ENCODE measurements at places on chromosomes 16 and 17.

- DNase-seq = peak; percentile 79
Observed at GRCh38 chr17:42578282-42578869, 847 bp upstream of the PSMC3IP start.

- peak; percentile 83 for DNase-seq
Observed at GRCh38 chr17:49968405-49969133, 421 bp upstream of the DLX4 start.

DNA sequence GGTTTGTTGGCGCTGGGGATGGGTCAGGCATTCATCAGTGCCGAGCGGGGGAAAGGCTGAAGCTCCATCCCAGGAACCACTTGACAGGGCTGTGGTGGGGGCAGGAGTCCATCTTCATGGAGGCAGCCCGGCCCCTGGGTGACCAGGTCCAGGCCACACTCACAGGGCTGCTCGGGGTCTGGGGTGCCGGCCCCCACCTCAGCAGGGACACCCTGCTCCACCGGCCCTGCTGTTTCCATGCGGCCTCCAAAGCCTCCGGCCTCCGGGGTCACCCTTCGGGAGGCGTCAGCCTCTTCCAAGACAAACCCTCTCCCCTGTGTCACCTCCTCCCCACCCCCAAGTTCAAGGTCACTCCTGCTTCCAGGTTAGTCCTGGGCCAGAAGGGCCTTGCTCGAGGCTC is 22.1 kb downstream of the GALNS start:
- no peak for DNase-seq

DNA sequence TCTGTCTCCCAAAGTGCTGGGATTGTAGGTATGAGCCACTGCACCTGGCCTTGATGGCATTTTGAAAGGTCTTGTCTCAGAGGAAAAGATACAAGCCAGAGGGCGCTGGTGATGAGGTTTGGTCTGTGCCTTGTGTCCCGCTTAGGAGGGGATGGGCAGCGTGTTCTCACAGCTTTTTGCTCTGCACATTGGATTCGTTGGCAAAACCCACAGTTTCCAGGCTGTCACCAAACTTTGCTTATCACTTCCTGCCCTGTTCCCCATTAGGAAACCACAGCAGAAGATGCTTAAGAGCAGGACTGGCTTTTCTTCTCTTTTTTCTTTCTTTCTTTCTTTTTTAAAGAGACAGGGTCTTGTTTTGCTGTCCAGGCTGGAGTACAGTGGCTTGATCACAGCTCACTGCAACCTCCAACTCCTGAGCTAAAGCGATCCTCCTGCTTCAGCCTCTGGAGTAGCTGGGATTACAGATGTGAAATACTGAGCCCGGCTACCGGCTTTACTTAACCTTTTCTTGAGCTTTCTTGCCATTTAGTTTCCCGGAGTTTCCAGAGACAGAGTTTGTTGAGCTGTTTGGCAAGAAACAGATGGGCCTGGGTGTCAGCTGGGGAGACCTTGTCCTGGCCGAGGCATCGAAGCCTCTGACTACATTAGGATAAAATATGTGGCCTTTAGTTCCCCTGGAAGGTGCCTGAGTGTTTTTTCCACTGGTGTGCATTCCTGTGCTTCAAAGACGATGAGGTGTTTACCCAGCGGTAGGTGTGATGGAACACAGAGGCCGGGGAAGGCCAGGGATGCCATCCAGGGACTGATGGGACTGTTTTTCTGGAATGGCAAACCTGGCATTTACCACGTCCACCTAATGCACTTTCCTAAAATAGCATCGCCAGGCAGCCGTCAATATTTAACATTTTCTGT is 112.9 kb downstream of the ABCC1 start:
- no peak for DNase-seq

- peak; percentile 71 for DNase-seq
Observed at GRCh38 chr17:41835800-41836549, at the start of gene NT5C3B. Gene NT5C3B (minus strand): TSS chr17:41836232. CDS start chr17:41836193, 39 bp downstream.

GRCh38 chr17:58728798-58729197 is 26.9 kb upstream of the PPM1E start:
- DNase-seq = no peak

- DNase-seq = no peak
Observed at GRCh38 chr17:68819465-68819864, 135.7 kb downstream of the ABCA8 start.

- no peak for DNase-seq
Observed at GRCh38 chr16:75361936-75362335, 71.4 kb downstream of the CFDP1 start.

GRCh38 chr17:71632328-71632727 is 488.5 kb upstream of the SOX9 start:
- peak; percentile 72 for DNase-seq

GRCh38 chr17:34437188-34437587 is 74.2 kb upstream of the CCL1 start:
- DNase-seq = no peak

- no peak for DNase-seq
Observed at GRCh38 chr17:42754782-42755181, 6.2 kb upstream of the RAMP2 start.

GRCh38 chr16:69381231-69381630 is 4.6 kb downstream of the TERF2 start:
- no peak for DNase-seq

DNA sequence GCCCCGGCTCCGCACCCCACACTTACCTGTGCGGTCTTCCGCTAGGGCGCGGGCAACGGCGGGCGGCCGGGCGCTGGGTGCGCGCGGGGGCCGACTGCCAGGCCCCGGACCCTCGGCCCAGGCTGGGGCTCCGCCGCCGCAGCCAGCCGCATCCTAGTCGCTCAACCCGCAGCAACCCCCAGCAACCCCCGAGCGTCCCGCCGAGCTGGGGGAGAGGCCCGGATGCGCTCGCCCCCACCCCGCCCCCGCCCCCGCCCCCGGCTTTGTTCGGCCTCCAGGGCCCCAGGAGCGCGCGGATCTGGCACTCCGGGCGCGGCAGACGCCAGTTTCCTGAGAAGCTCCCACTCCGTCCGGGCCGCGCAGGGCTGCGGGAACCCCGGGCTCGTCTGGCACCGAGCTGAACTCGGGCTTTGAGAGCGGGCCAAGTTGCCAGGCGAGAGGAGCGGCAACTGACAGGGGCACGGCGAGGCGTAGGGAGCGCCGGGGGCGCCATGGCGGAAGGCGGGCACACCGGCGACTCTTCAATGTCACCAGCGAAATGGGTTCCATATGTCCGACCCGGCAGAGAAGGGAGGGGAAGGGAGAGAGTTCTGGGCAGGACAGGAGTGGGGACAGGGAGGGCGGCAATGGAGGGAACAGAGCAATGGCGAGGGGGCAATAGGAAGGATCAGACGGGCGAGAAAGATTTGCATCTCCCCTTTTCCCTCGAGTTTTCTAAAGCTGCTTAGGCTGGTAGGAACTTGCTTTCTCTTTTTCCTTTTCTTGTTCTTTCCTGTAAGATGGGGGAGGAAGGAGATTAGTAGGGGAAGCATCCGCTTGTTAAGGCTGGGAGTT is 13.7 kb downstream of the HOXB4 start:
- DNase-seq = no peak

DNA sequence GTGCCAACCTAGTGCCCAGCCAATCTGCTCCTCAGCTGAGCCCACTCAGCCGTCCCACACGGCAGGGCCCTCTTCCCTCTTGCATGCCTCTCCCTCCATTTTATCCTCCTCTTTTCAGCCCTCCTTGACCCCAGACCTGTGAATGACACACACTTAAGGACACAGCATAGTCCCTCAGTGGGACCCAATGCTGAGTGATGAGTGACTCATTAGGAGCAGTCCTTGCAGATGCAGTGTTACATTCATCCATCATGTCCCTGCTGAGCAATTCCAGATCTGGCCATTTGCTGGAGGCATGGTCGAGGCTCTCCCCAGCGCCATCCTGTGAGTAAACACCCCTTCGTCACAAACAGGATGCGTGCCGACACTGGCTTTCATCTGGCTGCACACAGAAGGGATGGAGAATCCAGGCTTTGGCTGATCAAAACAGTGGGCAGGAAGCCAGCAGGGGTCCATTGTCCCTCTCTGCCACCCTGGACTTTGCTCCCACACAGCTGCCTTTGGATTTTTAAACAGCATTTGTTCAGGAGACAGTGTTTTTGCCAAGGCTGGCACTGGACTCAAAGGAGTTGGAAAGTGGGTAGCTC is 122.6 kb downstream of the AXIN2 start:
- no peak for DNase-seq

- no peak for DNase-seq
Observed at GRCh38 chr17:55390364-55390977, 31.2 kb downstream of the MMD start.

DNA sequence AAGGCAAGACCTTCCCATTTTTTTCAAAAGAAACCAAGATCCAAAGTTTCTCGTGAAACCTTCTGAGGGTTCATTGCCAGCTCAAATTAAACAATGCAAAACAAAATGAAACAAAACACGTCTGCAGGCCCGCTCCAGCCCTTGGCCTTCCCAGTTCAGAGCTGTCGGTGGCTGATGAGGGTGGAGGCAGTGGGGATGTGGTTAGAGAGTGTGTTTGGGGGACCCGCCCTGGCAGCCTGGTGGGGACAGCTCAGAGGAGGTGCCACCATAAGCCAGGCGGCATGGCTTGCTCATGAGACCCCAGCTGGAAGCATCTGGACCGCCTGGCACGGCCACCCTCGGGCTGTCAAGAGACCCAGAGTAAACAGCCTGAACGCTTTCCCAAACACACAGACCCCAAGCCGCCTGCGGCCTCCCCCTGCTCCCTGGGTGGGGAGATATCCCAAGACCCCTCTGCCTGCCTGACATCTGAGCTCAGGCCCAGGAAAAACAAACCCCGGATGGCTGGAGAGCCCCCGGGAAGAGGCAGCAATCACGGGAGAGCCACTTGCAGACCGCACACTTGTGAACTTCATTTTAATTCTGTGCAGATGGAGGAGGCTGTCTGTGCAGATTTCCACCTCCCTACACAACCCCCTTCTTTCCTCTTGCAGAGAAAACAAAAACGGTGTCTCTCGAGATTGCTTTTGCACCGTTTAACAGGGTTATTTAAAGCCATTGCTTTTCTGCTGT is 35.4 kb upstream of the LITAF start:
- no peak for DNase-seq

GRCh38 chr17:78534492-78535272 is 42.5 kb downstream of the DNAH17 start:
- no peak for DNase-seq

DNA sequence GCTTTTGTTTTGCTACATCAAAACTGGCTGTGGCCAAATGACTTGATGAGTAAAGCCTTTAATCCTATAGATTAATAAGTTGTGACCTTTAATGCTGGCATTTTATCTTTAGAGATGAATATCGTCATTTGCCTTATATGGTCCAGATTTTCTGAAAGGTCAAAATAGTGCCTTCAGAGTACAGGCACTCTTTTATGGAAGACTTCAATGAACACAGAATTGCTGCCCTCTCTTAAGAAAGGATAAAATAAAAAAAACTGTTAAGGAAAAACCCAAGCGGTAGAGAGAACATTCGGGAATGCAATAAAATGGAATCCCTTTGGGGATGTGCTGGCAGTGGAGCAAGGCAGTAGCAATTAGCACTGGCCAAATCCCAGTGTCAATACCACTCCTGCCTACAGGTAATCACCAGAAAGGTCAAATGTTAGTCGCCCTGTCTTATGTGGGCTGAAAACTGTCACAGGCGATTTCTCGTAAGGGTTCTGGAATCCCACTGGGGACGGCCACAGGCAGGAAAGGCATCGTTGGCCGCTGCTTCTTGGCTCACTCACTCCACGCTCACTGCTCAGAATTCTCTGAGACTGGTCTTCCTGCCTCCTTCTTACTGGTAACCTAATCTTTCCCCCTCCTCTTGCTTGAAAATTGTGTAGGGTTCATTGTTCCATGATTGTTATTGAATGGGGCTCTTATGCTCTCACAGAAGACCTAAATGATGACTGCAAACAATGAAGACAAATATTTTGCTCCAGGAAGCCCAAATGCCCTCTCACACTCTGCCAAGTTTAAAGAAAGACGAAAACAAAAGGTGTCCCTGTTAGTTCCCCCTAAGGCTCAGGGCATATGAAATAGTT is 45.4 kb upstream of the HSBP1 start:
- DNase-seq = no peak

DNA sequence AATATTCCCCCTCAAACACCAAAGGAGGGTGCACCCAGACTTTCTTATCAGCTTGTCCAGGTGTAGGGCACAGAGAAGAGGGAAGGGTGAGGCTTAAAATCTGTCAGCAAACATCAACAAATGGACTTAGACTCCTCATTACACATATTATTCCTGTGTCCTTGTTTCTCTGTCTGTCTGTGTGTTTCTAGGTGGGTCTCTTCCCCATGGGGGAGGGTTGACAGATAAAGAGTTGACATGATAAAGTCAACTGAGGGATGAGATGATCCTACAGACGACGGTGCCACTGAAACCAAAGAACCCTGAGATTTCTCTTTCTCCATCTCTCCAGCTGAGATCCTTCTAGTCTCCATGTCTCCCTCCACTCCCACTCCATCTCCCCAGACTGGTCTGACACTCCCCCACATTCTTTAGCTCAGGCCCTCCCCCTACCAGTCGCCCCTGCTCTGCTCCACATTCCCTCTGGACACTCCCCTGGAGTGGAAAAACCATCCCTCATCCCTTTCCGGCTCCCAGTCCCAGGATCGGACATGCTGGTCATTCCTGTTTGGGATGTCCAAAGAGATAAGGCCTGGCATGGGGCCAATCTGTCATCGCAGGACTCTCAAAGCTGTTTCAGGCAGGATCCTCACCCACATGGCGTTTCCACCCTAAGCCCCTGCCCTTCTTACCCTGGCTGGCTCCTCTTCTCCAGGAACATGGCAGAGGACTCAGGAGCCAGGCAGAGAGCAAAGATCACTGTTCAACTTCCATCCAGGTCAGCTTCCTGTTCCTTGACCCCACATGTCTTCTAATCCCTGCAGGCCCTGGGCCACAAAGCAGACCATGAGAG is 2.9 kb upstream of the ITGA3 start:
- peak; percentile 53 for DNase-seq

DNA sequence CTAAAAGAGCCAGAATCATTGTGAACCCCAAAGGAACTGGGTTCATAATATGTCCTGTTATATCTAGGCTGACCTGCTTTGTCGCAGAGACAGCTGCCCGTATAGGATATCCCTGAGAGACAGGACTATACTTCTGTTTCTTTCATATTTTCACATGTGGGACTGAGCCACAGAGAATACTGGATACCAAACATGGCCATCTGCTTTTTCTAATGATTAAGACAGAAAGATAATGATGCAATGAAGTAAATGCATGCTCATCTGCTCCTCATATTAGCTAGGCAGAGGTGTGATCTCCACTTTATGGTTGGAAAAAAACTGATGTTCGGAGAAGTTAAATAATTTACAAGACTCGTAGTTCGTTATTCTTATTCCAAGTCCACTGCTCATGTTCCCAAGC is 160.4 kb downstream of the AATF start:
- DNase-seq = no peak

DNA sequence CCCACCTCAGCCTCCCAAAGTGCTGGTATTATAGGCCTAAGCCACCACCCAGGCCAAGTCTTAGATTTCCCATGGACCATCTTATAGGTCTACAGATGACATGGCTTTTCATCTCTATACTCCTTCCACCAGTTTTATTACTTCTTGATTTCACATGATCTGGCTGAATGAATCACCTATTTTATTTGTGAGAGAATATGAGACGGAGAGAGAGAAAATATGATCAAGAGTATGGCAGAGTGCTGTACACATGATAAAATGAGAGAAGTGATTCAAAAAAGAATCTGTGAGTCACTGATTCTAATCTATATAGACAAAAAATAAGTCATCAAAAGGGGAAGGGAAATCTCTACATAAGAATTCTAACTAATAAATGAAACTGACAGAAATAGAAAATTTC is 13.7 kb downstream of the ACSM1 start:
- DNase-seq = no peak

Data from EL (cell line).